ENCODE measurements at places on chromosomes 13 and 19.

GRCh38 chr19:34260771-34261173, 6.4 kb downstream of the GARRE1 start:
- DNase-seq = no peak

DNA sequence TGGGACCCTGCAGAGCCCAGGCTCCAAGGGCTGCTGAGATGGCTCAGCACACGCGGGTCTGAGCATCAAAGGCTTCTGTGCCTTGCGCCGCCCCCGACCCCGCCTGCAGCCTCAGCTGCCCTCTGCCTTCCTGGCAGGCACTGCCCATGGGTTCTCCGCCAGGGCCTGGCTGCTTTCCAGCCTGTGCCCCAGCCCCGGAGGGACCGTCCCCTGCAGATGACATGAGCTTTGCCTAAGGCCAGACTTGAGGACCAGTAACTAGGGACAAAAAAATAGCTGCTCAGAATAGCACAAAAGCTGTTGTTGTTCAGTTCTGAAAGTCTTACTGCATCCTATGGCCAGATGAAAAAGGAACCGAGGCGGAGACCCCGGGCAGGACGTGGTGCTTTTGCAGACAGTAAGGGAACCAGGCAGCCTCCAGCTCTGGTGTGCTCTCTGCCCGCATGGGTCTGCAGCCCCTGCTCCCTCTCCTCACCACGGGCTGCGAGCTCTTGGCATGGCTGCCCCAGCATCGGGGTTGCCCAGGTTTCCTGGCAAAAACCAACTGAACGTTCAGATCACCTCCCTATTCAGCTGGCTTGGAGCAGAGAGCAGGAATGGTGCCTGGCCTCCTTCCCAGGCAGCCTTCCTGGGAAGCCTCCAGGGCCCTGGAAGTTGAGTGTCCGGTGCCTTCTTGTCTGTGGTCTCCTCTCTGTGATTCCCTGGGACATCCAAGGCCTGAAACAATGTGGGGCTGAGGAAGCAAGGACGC, 12.5 kb upstream of the CFAP97D2 start:
- DNase-seq = no peak

GRCh38 chr13:89695343-89696257, 1651.9 kb upstream of the MIR17HG start:
- DNase-seq = no peak

DNA sequence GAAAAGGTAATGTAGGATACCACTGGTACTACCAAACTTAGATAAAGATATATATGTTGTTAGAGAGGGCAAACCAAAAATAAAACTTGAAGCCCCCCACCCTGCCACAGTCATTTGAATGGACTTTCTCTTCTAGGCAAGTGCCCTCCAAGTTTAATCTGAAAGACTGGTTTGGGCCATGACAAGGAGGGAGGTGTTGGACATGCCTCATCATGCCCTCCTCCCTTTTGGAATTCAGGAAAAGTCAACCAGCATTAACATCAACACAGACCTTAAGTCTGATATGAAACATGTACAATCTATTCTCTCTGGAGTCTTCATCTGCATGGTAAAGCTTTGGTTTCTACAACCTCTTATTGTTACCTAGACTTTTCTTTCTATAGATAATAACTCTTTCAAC, 46.3 kb upstream of the GPR12 start:
- no peak for DNase-seq

- DNase-seq = no peak
These were observed 475.6 kb downstream of the COG6 start for GRCh38 chr13:40130871-40131636.

DNA sequence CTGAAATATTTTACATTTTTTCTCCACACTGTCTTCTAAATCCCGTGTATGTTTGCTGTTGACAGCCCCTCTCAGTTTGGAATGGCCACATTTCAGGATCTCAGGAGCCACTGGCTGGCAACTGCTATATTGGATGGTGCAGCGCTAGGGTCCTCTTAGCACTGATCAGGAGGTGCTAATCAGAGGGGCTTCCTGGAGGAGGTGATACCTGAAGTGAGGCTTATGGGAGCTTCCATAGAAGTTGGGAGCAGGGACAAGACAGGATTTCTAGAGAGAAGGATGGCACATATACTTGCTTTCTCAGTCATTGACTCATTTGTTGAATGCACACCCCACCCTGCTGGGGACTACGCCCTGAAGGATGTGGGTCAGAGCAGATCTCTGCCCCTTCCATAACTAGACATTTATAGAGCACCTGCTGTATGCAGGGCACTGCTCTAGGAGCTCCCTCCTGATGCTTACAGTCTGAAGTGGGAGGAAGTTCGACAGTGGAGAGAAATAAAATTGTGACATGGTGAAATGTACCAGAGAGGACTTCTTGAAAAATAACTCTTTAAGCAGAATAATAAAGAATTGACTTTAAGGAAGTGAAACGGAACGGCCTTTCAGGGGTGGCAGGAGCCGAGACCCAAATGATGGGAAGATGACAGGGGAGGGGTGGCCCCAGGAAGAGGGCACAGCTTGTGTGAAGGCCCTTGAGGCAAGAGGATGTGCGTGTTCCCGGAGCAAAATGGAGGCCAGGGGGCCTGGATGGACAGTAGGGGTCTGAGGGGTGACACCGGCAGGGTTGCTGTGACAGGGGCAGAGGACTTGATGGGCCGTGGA, 13.1 kb downstream of the AP2A1 start:
- peak; percentile 3 for DNase-seq

- no peak for DNase-seq
These were observed 554.0 kb upstream of the SPRY2 start for GRCh38 chr13:80894917-80895316.

GRCh38 chr19:58182577-58182988, 278 bp upstream of the ZNF274 start:
- DNase-seq = no peak

- no peak for DNase-seq
These were observed 4.3 kb downstream of the RNF113B start for GRCh38 chr13:98172590-98173422.

- DNase-seq = no peak
These were observed 51.2 kb downstream of the NLRP12 start for GRCh38 chr19:53772943-53773342.

DNA sequence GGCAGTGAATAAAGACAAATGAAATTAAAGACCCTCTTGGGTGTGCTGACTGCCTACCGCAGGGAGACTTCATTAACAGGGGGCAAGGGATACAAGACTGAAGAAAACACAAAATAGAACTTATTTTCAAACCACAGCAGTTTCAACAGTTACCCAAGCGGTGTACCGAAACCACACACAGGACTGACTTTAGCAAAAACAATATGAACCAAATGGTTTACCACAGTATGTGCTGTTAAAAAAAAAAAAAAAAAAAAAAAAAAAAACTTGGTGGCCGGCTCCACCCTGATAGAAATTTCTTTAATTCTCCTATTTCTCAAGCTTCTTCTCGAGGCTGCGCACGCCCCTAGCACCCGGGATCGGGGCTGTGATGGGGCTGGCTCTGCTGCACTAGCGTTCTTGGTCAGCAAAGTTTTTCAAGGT, 42.6 kb downstream of the KLF2 start:
- peak; percentile 90 for DNase-seq

DNA sequence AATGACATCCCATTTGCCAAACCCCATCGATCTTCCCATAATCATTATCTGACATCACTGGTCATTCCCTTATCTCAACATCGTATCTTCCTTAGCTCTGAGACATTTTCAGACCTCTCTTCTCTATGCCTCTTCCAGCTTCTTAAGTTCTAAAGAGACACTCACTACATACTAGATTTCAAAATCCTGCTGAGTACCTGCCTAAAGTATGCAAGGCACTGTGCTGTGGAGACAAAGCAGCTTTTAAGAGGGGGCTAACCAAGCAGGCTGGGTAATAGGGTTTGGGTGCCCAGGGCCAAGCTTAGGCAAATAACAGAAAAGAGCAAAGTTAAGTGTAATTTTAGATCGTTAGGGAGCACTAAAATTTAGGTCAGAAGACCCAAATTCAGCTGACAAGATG, 3.4 kb upstream of the POMP start:
- DNase-seq = no peak

- no peak for DNase-seq
These were observed 695 bp downstream of the ICAM1 start for GRCh38 chr19:10271543-10272086.

DNA sequence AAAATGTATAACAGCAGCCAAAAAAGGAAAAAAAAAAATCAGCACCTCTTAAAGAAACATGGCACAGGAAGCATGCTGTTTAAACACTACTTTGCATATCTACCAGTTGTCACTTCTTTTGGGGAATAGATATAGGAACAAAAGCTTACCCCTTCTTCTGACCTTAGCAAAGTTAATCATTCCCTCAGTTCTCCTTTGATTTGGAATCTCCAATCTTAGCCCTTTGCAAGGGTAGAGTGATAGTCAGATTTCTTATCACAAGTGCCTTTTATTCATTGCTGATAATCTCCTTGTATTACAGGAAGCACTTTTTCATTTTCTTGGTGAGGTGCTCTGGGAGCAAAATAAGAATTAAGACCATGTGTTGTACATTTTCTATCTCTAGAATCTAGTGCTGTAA, 1327.6 kb downstream of the OLFM4 start:
- no peak for DNase-seq

- no peak for DNase-seq
These were observed 5.0 kb upstream of the MTIF3 start for GRCh38 chr13:27455331-27455855.

- no peak for DNase-seq
These were observed 297.9 kb downstream of the DCT start for GRCh38 chr13:94181461-94182107.

GRCh38 chr19:39483141-39483540, 2.5 kb downstream of the TIMM50 start:
- no peak for DNase-seq

GRCh38 chr19:35149463-35149862, 5.1 kb upstream of the FXYD5 start:
- no peak for DNase-seq

DNA sequence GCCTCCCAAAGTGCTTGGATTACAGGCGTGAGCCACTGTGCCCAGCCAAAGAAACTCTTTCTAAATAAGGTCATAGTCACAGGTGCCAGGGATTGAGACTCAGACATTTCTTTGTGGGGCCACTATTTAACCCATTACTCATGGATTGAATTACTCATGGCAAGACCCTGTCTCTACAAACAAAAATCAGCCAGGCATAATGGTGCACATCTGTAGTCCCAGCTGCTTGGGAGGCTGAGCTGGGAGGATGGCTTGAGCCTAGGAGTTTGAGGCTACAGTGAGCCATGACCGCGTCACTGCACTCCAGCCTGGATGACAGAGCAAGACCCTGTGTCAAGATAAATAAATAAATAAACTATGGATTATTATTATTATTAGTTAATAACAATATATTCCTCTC, 3.6 kb upstream of the KLF2 start:
- no peak for DNase-seq

GRCh38 chr13:34076943-34077703, 259.2 kb downstream of the RFC3 start:
- no peak for DNase-seq

DNA sequence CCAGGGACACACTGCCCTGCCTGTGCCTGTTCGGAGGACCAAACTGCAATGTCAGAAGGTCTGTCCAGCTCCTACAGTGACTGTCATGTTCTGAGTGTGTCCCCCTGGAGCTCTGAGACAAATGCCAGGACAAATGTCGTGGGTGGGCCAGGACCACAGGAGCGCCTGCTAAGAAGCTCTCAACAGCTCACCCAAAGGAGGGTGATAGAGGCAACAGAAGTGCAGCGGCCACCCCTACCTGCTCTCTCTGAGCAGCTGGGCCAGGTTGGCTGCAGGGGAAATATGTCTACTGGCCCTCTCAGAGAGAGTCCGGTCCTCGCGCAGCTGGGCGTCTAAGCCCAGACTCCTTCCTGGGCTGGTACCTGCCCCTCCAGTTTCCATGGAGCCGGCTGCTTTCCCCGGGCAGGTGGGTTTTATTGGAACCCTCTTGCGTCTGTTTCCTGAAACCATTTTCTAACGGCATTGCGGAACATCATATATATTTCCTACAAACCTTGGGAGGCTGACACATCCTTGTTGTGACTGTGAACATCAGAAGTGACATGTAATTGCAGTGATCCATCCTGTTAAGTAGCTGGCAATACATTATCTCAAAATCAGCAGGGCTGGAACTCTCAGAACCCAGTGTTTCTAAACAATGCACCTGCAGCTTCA, 78.1 kb downstream of the CHST8 start:
- no peak for DNase-seq

DNA sequence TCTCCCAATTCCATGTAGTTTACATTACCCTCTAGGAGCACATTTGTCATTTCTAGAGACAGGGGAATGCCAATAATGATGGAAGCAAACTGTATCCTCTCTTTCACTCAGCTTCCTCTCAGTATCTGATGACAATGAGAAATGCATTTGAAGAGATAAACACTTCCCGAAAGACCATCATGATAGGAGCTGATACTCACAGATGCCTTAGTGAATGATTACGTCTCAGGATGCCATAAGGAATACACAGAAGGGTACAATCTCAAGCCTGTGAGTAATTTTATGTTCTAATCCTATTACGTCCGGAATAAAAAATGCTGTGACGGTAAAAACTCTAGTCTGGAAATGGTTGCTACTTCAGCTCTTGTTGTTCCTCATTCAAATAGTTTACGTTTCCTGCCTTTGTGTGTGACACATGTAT, 663.8 kb upstream of the MIR17HG start:
- no peak for DNase-seq

- DNase-seq = no peak
These were observed 335.7 kb downstream of the TSHZ3 start for GRCh38 chr19:31013384-31014020.

DNA sequence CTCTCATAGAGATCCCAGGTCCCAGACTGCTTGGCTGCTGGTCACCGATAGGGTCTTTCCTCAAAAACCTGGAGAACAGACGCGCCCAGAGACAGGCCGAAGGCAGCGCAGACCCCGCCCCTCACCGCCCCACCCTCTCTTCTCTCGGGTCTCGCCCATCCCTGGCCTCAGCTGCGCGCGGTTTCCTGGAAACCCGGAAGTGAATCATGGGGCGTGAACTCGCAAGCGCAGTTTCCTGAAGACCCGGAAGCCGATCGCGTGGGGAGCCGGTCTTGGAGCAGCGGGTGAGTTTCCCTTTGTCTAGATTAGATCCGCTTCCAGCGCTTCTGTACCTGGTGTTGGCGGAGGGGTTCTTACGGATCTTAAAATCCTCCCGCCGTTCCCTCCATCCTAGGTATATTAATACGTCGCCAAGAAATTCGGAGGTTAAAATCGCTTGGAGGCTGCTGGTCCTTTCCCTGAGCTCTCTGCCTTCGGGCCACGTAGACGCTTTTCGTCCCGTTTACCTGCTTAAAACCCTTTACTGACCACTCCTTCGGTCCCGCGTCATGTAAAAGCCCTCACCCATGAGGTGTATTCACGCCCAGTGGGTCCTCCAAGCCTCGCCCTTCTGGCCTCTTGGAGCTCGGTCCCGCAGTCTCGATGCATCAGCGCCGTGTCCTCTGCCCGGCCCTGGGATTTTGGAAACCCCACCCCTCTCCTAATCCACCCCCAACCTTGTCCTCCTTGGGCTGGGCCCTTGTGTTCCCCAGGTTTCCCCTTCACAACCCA, at the start of gene ZNF578:
TSS of gene ZNF578 (plus strand) at position 230 of the 771 bp plus-strand sequence. CDS start 48,293 bp downstream, outside the sequence.
- no peak for DNase-seq

DNA sequence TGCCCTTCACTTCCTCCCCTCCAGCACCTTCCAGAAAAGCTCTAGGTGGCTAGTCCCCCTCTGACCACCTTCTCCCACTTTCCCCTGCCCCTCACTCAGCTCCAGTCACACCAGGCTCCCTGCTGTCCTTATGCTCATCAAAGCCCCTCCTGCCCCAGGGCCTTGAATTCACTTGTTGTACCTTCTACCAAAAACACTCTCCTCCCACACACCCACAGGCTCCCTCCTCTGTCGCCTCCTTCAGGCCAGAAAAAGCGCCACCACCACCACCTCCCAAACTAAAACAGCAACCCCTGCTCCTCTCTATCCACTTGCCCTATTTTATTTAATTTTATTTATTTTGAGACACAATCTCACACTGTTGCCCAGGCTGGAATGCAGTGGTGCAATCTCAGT, 4.8 kb upstream of the CEACAM16 start:
- no peak for DNase-seq

Data from GM12878 (cell line).